ENCODE measurements at places on chromosomes 5 and 9.

GRCh38 chr9:134689321-134690181 lies 47.9 kb downstream of the COL5A1 start:
- no peak for DNase-seq

DNA sequence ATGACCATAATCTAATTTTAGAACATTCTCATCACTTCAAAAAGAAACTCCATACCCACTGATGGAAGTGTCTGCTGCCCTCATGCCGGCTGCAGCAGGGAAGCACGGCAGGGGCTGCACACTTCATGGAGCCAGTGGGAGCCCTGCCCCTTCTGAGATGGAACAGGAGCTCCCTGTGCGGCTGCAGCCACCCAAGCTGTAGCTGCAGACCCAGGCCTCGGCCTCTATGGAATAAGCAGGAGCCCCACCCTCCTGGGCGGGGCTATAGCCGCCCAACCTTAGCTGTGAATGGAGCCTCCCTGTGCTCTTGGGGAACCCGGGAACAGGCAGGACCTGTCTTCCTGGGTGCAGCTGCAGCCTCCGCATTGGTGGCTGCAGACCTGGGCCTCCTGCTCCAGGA lies 128.5 kb downstream of the NUDT12 start:
- DNase-seq = no peak

DNA sequence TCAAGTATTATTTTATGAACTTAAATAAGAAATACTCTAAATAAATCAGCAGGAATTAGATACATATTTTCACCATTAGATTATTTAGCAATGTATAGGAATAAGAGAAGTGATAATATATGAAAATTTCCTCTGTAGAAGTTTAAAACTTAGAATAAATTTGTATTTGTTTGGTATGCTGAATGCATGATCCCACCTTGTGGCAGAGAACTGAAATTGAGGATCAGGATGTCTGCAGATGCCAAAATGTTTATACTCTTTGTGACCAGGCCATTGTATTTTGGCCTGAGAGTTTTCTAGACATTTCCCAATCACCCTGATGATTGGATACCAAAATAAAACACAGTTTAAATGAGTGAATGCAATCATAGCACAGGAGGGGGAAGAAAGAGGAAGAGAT lies 6.3 kb downstream of the TYRP1 start:
- no peak for DNase-seq

DNA sequence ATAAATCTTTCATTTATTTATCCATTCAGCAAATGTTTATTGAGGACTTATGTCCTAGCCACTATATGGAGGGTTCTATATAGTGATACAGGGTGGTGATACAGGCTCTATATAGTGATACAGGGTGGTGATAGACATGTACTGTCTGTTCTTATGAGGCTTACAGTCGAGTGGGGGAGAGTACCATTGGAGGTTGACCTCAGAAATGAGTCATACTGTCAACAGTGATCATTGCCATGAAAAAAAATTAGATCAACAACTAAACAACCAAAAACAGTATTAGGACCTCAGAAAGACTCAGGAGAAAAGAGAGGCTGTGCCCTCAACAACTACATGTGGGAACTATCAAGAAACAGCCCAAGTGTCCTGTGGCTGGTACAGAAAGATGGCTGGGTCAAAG lies 22.0 kb downstream of the PAPPA start:
- DNase-seq = no peak

DNA sequence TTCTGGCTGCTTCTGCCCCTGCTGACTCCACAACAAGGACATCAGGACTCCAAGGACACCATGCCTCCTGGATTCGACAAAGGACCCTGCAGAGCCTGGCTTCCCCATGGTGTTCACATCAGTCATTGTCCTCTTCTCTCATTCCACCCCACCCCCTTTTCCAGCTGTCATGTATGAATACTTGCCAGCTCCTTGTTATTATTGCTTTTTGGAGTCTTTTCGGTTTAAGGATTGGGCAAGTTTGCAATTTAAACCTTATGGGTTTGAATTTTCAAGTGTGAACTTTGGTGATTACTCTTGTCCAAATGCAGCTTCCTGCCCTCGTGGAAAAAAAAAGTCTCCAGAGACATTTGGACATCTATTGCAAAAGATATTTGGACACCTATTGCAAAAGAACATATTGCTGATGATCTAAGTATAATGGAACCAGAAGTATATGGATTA lies 14.2 kb upstream of the LVRN start:
- DNase-seq = no peak

DNA sequence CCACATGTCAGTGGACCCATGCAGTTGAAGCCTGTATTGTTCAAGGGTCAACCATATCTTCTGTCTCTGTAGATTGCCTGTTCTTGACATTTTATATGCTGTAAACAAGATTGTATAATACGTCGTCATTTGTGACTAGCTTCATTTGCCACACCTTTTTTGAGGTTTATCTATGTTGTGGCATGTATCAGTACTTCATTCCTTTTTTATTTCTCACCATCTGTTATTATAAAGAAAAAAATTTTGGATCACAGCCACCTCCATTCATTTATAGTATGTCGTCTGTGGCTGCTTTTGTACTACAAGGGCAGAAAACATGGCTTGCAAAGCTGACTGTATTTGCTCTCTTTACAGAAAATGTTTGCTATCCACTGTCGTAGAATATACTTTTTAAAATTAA lies 72.4 kb downstream of the TEK start:
- DNase-seq = no peak

DNA sequence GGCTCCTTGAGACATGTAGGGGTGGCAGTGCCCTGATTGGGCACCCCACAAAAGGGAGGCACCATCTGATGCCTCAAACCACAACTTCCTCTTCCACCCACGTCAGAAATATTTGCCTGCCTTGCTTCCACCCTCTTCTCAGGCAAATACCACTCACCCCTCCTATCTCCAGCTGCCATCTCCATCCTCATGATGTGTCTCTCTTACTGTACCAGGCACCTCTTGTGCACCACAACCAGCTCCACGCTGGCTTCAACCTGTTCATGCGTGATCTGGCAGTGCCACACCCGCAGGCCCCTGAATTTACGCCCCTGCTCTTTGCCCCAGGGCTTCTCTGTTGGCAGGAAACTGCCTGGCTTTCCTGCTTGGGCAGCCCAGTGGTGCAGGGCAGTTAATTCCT lies 87.8 kb upstream of the HSPA9 start:
- no peak for DNase-seq

DNA sequence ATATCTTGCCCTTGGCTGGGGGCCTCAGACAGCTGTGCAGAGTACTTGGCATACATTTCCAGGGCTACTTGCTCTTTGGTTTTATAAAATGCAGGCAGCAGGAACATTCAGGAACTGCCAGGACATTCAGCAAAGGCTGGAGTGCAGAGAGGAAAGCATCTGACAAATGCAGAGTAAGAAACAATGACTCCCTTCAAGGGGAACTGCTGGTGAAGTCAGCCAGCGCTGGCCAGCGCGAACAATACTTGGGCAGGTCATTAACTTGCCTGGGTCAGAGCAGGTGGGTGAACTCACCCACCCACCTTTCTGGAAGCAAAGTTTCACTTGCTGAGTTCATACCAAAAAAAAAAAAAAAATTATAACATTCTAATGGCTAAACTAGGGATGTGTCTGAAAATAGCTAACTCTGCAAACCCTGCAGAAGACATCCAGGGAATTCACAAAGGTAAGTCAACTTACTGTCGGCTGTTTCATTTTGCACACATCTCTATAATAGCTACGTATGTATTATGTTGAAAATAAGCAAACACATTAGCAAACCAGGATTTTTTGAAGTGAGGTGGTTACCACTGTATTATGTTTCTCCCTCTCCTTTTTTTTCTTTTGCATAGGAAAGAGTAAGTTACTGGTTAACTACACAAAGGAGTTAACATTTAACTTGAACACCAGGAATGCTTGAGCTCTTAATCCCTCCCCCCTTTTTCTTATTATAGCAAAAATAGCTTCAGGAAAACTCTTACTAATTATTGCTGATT lies 152.2 kb downstream of the GLIS3 start:
- DNase-seq = no peak

GRCh38 chr5:155082401-155082800 lies 68.8 kb downstream of the KIF4B start:
- no peak for DNase-seq

GRCh38 chr9:101791938-101792337 lies 53.5 kb upstream of the GRIN3A start:
- DNase-seq = no peak

DNA sequence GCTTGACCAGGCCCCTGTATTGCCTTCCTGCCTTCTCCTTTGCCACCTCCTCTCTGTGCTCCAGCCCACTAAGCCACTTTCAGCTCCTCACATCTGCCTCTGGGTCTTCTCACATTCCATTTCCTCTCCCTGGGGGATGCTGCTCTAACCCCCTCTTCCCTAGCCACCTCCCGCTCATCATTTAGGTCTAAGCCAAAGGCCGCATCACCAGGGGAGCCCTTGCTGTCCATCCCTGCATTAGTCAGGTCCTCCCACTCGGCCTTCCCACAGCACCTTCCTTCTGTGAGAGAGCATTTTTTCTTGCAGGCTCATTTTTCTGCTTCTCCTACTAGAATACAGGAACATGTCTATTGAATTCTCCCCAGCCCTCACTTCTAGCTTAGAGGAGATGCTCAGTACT lies 72.6 kb upstream of the GALNT10 start:
- DNase-seq = no peak

DNA sequence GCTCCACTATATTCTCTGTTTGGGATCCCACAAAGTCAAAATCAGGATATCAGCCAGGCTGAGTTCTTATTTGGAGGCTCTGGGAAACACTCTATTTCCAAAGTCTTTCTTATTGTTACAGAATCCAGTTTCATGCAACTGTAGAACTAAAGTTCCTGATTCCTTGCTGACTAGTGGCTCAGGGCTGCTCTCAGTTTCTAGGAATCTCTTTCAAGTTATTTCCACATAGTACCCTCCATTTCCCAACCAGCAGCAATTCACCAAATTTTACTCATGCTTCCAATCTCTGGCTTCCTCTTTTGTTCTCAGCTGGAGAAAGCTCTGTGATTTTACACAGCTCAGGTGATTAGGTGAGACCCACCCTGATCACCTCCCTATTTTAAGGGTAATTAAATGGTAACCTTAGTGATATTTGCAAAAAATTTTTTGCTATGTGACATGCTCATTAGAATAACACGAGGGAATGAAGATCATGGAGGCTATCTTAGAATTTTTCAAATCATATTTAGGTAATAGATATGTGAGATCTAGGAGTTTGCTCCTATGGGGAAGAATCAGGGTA lies 794.9 kb upstream of the ARRDC3 start:
- no peak for DNase-seq

- no peak for DNase-seq
These were observed 89.7 kb downstream of the KCNT1 start for GRCh38 chr9:135791431-135792267.

DNA sequence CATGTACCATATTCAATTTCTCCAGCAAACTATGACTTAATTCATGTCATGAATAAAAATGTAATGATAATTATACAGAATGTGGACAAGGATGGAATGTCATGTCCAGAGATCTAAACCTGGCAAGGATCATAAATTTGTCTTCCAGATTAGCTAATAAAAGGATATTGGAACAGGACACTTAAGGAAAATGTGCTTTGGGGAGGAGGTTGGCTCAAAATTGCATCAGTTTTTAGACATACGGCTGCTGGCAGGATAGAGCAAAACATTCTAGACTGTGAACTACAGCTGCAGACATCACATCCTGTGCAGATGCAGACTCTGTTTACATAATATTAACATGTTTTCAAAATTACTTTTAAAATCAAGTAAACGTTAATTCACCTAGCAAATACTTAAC lies 248.4 kb downstream of the TLR4 start:
- no peak for DNase-seq

GRCh38 chr9:121160025-121160424 lies 41.6 kb downstream of the RAB14 start:
- no peak for DNase-seq

- DNase-seq = no peak
These were observed 169.4 kb downstream of the PAPPA start for GRCh38 chr9:116323012-116323411.

GRCh38 chr5:137734962-137735554 lies 831 bp downstream of the KLHL3 start:
- DNase-seq = no peak

DNA sequence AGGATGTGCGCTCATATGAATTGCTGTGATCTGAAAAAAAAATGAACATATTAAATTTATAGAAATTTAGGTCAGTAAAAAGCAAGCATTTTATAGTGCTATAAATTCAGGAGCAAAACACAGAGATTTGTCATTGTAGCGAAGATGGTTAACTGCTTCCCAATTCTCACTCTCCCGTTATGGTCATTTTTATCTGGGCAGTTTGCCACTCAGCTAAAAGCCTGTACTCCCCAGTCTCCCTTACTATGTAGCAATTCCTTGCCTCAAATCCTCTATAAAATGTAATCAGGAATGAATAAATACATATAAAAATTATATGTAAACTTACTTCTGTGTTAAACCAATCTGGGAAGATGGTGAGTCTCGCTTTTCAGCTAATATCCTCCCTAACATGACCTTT lies 471.5 kb downstream of the HINT1 start:
- no peak for DNase-seq

DNA sequence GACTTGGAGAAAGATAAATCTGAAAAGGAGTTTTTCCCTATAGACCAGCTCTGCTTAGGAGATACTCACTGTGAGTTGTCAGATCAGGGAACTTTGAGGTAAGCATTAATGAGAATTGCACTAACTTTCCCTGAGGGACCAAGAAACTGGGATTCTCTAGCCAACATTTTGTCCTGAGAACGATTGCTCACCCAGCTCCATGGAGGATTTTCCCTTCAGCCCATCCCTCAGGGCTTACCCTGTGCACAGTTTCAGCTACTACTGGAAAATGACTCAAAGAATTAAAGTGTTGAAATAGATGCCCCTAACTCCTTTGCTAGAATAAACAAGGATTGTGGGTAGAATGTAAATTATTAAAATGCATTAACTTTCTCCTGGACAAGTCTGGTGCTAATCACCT lies 237.2 kb upstream of the IL12B start:
- DNase-seq = no peak

DNA sequence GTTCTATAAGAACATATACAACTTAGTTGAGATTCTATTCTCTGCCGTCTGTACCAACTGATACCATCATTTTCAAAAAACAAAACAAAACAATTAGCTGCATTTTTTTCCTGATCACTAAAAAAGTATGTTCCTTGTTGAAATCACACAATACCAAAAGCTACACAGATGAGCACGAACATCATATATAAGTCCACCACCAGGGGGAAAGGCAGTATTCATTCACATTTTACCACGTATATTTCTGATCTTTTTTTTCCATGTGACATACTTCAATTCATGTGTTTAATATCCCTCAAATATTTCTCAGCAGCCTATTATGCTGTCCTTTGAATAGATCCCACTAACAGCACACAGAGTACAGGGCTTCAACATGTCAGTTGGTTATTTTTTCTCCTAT lies 40.6 kb downstream of the IRX2 start:
- no peak for DNase-seq

- DNase-seq = no peak
These were observed 388.3 kb downstream of the NR2F1-AS1 start for GRCh38 chr5:93192683-93193082.

DNA sequence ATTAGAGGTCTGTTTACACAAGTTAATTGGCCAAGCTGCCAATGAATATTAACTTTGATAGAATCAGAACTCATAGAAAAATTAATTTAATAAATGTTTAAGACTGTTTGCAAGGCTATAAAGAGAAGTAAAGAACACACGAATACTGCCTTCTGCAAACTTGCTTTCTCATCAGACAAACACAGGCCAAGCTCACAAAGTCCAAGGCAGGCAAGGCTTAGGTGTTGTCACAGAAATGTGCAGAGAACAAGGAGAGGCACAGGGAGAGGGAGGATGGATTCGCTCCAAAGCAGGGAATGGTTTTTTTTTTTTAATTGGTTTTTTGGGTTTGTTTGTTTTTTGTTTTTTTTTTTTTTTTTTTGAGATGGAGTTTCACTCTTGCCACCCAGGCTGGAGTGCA lies 43.4 kb downstream of the RETREG1 start:
- DNase-seq = no peak

All from stimulated activated CD8-positive, alpha-beta memory T cell treated with anti-CD3 and anti-CD28 coated beads, Interleukin-4, amount 100 ng/mL, for 1 hour (primary cell).